Peyer's patch (tissue), 4 donors: ENCODE measurements at places on chromosomes 4 and X.

- DNase-seq: no peak
- H3K27me3 ChIP-seq: no peaks in the 10 kb centered on the region
- H3K36me3 ChIP-seq: no peaks in the 10 kb centered on the region
- peaks cover 4% of the 10 kb centered on the region for H3K4me1 ChIP-seq
- H3K27ac ChIP-seq: no peak overlapping the region
Measured at GRCh38 chr4:6264225-6264540, 5.5 kb upstream of the WFS1 start.

DNA sequence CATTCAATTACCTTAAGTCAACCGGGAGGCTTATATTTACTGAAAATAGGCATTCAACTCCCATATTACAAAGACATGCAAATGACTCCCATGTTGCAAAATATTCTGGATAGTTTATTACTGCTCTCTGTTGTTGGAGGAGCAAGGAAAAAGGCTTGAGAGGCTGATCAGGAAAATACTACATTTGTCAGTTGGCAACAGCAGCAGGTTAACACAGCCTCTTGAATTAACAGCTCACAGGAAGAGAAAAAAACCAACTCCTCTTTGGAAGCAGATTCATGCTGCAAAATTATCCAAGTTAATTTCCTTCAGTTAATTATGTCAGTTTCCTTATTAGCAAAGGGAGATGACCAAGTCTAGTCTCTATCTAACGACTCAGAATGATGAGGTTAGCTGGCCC lies 238.9 kb downstream of the MAML3 start:
- no peak overlapping the region for H3K27ac ChIP-seq
- H3K36me3 ChIP-seq: no peaks in the 10 kb centered on the region
- DNase-seq: no peak

DNA sequence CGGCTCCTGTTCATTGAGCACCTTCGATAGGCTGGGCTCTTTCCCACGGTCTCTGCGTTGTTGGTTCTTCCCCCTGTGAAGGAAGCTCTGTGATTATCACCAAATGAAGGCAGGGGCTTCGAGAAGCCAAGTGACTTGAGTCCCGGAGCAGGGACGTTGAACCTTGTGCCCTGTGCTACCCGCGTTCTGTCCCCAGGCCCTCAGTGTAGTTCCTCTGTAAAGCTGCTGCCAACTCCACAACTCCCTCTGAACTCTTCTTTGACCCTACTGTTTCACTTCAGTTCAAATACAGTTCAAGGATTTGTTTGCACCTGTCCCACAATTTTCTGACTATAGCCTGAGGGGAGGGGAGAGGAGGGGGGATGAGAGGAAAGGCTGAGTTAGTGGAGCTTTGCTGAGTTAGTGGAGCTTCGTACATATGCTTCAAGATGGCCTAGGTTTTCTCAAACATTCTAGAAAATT lies 635 bp upstream of the PHF8 start:
- H3K27me3 ChIP-seq: no peaks in the 10 kb centered on the region
- H3K36me3 ChIP-seq: no peaks in the 10 kb centered on the region
- DNase-seq: no peak
- H3K4me1 ChIP-seq: no peaks in the 10 kb centered on the region

DNA sequence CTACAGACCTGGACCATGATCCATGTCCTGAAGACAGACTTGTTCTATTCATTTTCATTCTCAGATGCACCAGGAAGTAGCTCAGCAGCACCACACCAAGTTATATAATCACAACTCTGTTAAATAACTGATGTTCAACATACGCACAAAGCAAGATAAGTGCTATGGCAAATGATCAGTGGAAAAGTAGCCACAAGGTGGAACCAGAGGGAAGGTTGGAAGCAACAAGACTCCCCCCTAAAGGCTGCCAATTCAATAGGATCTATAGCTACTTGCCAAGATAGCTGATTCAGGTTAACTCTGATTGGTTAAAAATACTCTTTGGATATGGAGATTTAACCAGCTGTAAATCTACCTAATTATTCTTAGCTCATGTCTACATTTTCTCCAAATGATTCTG lies 23.7 kb upstream of the FAM47B start:
- no peaks in the 10 kb centered on the region for H3K27me3 ChIP-seq
- no peaks in the 10 kb centered on the region for H3K4me1 ChIP-seq

GRCh38 chrX:26954029-26954428 lies 509.1 kb downstream of the PPP4R3C start:
- no peak overlapping the region for H3K4me3 ChIP-seq
- no peaks in the 10 kb centered on the region for H3K27me3 ChIP-seq
- H3K4me1 ChIP-seq: no peaks in the 10 kb centered on the region
- DNase-seq: no peak
